ENCODE measurements at places on chromosomes 1 and 21.

DNA sequence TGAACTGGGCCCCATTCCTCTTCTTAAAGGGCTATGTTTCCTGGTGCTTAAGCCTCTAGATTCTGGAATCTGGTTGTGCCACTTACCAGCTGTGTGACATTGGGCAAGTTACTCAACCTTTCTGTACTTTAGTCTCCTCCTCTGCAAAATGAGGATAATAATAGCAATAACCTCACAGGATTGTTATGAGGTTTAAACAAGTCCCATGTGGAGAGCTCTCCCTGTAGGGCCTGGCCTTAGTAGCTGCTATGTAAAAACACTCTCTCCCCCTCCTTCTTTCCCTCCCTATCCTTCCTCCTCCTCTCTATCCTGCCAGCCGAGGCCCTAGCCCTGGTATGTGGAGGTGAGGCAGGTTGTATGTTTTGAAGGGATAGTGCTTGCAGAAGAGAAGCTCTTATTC is 8.2 kb upstream of the PEAR1 start:
- no peak for DNase-seq

- DNase-seq = no peak
Observed at GRCh38 chr1:214296860-214297745, 16.1 kb downstream of the SMYD2 start.

GRCh38 chr1:1203561-1204424 is 2.6 kb downstream of the TNFRSF18 start:
- DNase-seq = no peak

- no peak for DNase-seq
Observed at GRCh38 chr1:193706766-193707165, 520.4 kb upstream of the B3GALT2 start.

DNA sequence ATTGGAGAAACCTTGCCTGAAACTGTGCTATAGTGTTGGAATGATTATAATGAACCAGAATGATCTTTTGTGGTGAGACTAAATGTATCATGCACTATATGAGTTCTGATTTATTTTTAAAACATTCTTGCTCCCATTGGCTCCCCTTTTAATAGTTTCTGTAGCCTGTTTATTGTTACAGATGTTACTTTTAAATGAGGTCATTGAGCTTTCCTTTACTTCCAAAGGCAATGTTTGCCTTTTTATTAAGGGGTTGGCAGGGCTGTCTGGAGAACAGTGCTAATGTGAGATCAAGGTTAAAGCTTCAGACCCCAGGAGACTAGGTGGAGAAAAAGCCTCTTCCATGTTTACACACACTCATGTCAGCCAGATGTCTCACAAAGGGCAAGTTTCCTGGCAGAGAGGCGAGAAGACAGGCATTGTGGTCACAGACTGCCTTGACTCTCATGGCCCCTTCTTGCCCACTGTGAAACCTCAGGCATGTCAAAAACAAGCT is 120.6 kb upstream of the RAVER2 start:
- DNase-seq = no peak

DNA sequence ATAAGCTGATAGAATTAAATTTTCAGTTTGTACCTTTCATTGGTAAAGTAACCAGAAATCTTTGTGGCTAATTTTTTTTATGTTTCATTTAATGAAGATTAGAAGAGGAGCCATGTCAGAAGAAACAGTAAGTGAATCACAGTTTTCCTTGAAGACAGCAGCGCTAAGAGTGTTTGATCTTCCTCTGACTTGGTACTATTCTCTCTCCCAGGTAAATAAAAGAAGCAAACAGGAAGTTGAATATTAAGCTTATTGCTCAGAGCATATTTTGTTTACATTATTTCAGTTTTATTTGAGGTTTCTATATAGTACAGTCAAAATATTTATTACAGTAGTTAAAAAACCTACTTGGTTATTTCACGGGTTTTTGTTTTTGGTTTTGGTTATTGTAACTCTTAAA is 3.7 kb downstream of the MIGA1 start:
- no peak for DNase-seq

DNA sequence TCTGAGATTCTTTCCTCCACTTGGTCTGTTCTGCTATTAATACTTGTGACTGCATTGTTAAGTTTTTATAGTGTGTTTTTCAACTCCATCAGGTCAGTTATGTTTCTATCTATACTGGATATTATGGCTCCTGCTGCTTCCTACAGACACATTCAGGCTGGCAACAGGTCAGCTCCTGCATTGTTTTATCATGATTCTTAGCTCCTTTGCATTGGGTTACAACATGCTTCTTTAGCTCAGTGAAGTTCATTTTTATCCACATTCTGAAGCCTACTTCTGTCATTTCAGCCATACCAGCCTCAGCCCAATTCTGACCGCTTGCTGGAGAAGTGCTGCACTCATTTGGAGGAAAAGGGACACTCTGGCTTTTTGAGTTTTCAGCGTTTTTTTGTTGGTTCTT is 37.3 kb upstream of the F3 start:
- no peak for DNase-seq

DNA sequence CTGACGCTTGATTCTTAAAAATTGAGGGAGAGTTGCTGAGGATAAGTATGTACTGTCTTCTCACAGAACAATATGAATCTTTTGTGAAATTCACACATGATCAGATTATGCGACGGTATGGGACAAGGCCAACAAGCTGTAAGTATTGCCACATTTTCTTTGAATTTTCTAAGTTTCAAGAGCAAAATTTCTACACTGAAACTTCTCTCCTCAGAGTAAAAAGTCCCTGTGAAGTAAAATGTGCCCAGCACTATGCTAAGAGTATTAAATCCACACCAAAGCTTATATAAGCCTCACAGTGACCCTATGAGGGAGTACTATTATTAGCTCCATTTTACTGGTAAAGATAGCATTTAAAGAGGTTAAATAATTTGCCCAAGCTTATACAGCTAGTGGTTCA is 12.2 kb downstream of the AKIRIN1 start:
- no peak for DNase-seq

GRCh38 chr1:213899413-213899812 is 88.4 kb upstream of the PROX1 start:
- DNase-seq = no peak

- no peak for DNase-seq
Observed at GRCh38 chr21:33217138-33217520, 12.6 kb upstream of the IFNAR2 start.

- DNase-seq = no peak
Observed at GRCh38 chr1:23593556-23594148, 34.4 kb upstream of the ID3 start.

- DNase-seq = no peak
Observed at GRCh38 chr21:40339050-40339449, 471.8 kb downstream of the PCP4 start.

DNA sequence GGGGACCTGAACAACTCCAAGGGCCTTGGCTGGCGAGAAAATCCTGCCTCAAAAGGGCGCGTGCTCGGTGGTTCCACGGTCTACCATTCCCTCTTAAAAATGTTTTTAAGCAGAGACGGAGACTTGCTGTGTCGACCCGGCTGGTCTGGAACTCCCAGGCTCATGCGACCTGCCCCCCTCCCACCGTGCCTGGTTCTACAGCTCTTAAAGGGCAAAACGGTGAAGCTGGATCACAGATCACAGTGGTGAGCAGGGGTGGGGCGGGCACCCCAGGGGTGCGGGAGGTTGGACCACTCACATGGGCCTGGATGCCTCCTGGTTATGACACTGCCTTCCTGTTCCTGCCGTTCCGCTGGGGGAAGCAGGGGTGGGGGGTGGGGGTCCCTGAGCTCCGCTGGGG is 4.2 kb upstream of the C1orf159 start:
- no peak for DNase-seq

GRCh38 chr1:248862695-248862997 is 3.8 kb upstream of the ZNF692 start:
- DNase-seq = no peak
